ENCODE measurements at places on chromosomes 6 and 20. TPM values are rescaled to one million over a fixed set of nuclear protein-coding genes. Genes with fewer than 3 reads are reported as not detected.

- DNase-seq, result no peak
Measured at GRCh38 chr20:34112600-34113101, 608 bp upstream of the EIF2S2 start.

- no peak for DNase-seq
Measured at GRCh38 chr20:45874576-45874975, 6.5 kb upstream of the ZSWIM1 start.

DOK5 gene
- total RNA-seq, result not detected

GRCh38 chr6:105994591-105995390, 91.3 kb upstream of the PRDM1 start:
- DNase-seq, result peak; percentile 79

SLC35D3 gene
- total RNA-seq, result not detected

GRCh38 chr6:71410681-71411080, 122.1 kb downstream of the OGFRL1 start:
- no peak for DNase-seq
